NCI-H446 treated with DMSO at 0.1 percent for 48 hours (cell line): ENCODE measurements at places on chromosomes 6 and 20.

GRCh38 chr6:109743739-109744138 lies 52.6 kb downstream of the FIG4 start:
- no peak for DNase-seq

DNA sequence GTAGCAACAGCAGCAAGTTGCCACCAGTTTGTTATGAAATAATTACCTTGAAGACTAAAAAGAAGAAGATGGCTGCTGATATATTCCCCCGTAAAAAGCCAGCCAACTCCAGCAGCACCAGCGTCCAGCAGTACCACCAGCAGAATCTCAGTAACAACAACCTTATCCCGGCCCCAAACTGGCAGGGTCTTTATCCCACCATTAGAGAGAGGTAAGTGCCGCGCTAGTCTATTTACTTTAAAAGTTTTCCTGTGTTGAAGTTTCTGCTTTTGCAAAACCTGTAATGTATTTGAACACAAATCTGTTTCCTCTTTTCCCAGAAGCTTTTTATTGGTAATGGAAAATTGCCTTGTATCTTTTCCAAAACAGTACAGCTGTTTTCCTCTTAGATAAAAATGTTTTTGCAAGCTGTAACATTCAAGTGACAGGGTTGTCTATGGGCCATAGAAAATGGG lies 725 bp downstream of the BTBD3 start:
- DNase-seq: no peak

DNA sequence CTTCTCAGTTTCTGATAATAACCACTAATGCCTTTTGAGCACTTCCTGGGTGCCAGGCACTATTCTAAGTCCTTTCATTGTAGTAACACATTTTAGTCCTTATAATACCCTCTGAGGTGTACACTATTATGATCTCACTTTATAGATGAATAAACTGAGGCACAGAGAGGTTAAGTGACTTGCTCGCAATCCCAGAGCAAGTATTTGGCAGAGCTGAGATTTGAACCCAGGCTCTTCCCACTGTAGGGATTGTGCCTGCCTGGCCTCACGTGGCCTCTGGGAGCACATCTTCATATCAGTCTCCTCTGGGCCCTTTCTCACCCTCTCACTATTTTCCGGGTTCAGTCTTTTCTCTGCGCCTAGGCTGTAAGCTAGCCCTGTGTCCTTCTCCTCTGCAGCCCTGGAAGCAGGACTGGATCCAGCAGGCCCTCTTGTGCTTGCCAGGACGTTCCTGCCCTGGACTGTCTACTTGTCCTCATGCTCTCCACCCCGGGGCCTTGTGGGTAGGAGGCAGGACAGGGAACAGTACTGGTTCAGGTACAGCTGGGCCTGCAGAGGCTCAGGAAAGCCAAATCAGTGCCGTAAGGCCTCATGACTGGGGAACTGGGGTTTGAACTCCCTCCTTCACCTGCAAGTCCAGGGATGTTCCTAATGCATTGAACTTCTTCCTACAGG lies 139.6 kb downstream of the VEGFA start:
- no peak for DNase-seq

- DNase-seq: no peak
Observed at GRCh38 chr6:26474439-26474881, 16.7 kb downstream of the BTN2A1 start.

- DNase-seq: peak; percentile 17
Observed at GRCh38 chr6:102619585-102619984, 1226.1 kb downstream of the GRIK2 start.

- DNase-seq: peak; percentile 7
Observed at GRCh38 chr6:89368107-89368506, 15.6 kb upstream of the UBE2J1 start.

DNA sequence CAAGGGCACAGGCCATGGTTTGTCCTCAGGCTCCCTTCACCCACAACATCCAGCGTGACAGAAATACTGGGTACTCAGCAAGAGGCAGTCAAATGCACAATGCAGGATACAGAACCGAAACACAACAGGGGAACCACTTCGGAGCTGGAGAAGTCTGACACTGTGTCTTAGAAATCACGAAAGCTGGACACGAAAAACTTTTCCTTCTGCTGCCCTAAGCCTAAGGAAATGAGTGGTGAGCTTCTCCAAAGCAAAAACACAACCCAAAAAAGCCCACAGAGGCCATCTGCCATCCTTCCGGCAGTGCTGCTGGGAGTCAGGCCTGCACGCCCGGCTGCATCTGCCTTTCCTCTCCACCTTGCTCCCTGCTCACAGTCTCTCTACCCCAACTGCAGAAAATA lies 106.3 kb downstream of the SLC23A2 start:
- no peak for DNase-seq

DNA sequence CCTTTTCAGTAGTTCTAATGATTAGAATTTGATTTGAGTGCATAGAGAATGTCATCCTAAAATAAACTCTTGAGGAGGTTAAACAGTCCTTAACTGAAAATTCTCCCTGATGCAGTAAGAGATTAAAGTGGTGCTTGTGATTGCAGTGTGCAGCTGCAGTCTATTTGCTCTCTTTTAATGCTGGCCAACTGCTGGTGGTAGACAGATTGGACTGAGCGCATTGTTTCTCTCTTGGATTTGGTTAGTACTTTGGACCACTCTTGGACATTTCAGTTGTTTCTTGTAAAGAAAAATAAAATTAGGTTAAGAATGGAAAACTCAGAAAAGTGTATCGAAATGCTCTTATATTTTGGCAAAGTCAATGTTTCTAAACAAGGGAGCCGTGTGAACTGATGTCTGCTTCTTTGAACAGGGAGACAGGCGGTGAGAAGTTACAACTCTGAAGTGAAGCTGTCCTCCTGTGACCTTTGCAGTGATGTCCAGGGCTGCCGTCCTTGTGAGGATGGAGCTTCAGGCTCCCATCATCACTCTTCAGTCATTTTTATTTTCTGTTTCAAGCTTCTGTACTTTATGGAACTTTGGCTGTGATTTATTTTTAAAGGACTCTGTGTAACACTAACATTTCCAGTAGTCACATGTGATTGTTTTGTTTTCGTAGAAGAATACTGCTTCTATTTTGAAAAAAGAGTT lies 127.2 kb downstream of the CD109 start:
- DNase-seq: no peak

- DNase-seq: peak; percentile 48
Observed at GRCh38 chr6:133501675-133502270, 260.6 kb downstream of the EYA4 start.

- DNase-seq: no peak
Observed at GRCh38 chr6:150177952-150178520, 35.2 kb downstream of the PPP1R14C start.

DNA sequence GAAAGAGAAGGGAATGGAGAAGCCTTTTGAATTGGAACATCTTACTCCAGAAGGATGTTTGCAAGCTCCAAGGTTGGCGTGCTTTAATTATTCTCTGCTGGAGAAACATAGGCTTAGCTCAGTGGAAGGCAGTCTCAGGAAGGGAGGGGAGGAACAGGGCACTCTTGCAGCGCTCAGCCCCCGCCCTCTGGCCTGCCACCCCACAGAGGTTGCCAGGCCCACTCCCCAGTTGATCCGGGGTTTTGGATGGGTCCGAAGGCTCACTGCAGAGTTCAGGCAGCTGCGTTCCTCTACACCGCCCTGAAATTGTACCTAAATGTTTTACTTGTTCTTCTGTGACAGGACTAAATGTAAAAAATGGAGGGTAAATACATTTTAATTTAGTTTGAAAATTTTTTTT lies 155.2 kb upstream of the DTNBP1 start:
- DNase-seq: no peak

DNA sequence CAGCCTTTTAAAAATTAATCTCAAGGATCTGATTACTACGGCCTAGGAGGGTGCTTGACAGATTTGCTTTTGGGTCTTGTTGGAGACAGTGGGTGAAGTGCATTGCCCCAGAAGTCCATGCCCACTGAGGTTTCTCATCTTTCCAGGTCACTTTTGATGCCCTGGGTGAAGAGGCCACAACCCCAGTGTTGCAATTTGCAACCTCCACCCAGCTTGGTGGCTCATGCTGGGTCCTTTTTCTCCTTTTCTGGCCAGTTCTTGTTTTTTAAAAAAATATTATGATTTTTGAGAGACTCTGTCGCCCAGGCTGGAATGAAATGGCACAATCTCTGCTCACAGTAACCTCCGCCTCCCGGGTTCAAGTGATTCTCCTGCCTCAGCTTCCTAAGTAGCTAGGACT lies 9.4 kb downstream of the STX11 start:
- no peak for DNase-seq

DNA sequence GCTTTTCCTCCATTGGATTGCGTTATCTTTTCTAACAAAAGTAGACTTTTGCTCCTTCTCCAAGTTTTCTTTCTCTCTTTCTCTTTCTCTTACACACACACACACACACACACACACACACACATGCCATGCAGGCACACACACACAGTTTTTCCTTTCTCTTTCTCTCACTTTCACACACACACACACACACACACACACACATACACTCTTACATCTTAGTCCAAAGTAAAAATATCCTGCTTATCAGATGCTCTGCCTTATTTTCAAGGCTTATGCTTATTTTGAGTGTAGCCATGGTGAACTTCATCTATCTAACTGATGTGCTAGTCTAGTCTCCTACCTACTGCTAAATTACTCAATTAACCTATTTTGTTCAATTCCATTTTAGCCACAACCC lies 34.4 kb upstream of the RAB23 start:
- no peak for DNase-seq

- DNase-seq: no peak
Observed at GRCh38 chr20:63452821-63453523, 19.5 kb downstream of the KCNQ2 start.

- DNase-seq: no peak
Observed at GRCh38 chr6:158558415-158559306, 1.2 kb upstream of the TMEM181 start.

GRCh38 chr20:16842486-16843120 lies 94.4 kb downstream of the OTOR start:
- DNase-seq: no peak

DNA sequence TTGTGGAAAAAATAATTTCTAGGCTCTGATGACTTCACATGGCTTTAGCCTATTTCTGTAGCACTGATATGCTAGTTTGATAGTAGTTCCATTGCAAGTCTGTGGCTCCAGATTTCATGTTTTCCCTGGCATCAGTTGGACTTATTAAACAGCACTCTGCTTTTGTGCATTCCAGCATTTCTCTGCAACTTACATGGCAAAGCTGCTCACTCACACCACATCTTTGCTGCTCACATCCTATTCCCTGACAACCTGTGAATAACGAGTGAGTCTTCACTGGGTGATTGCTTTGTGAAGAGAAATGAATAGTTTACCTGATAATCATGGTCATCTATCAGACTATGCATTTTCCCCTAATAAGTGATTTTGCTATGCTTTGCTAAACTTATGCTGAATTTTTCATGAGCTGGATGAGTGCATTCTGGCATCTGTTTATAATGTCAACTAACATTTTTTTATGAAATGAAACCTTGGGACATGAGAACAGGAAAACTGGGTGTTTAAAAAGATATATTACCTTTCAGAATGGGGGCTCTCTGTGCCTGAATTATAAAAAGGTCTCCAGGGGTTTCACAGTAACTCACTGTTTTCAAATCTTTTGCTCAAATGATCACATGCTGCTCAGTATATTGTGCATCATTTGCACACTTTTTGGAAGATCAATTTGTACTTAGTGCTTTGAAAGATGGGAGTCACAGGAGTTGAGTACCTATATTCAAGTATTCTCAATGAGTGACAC lies 301.8 kb downstream of the TBC1D32 start:
- DNase-seq: no peak
